Thymus (tissue), 14 donors: ENCODE measurements at places on chromosomes 5 and 9.

DNA sequence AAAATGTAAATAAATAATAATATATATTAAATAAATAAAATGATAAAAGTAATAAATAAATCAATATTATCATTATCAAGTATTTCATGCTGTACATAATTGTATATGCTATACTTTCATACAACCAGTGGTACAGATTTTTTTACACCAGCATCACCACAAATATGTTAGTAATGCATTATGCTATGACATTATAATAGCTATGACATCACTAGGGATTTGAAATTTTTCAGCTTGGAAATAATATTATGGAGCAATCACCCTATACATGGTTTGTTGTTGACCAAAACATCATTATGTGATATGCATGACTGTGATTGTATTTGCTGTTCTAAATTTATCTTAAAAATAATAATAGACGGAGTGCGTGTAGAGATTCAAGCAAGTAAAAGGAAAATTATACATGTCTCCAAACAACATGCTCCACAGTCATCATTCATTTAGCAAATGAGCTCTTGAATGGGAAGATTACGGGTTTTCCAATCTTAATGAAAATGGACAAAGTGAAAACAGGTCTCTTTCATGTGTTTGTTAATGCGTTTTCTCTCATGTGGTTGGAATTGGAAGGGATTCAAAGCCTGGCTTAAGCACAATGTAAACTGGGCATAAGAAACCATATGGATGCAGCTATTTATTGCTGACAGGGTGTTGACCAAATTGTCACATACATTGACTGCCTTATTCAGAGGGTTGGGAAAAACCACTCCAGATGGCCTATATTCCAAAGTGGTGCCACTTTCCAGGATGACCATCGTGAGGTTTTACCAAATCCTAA is 643.0 kb upstream of the RGMB start:
- no peaks in the 10 kb centered on the region for H3K36me3 ChIP-seq
- no peaks in the 10 kb centered on the region for H3K27me3 ChIP-seq
- no peak overlapping the region for H3K4me3 ChIP-seq

GRCh38 chr5:69516769-69517168 is 24.2 kb downstream of the OCLN start:
- no peak for DNase-seq
- H3K27me3 ChIP-seq: no peaks in the 10 kb centered on the region
- H3K4me3 ChIP-seq: no peak overlapping the region
- H3K4me1 ChIP-seq: no peaks in the 10 kb centered on the region
- H3K36me3 ChIP-seq: no peaks in the 10 kb centered on the region

GRCh38 chr5:78974011-78974410 is 11.1 kb downstream of the ARSB start:
- no peak overlapping the region for H3K4me3 ChIP-seq
- no peak overlapping the region for H3K27ac ChIP-seq
- H3K27me3 ChIP-seq: no peaks in the 10 kb centered on the region
- H3K36me3 ChIP-seq: no peaks in the 10 kb centered on the region
- DNase-seq: no peak
- H3K4me1 ChIP-seq: peaks cover 3% of the 10 kb centered on the region

GRCh38 chr9:95202076-95202681 is 115.3 kb downstream of the FANCC start:
- H3K36me3 ChIP-seq: no peaks in the 10 kb centered on the region
- no peak overlapping the region for H3K27ac ChIP-seq
- no peaks in the 10 kb centered on the region for H3K27me3 ChIP-seq
- H3K4me1 ChIP-seq: no peaks in the 10 kb centered on the region

- no peaks in the 10 kb centered on the region for H3K36me3 ChIP-seq
- DNase-seq: no peak
- no peaks in the 10 kb centered on the region for H3K27me3 ChIP-seq
- H3K4me1 ChIP-seq: no peaks in the 10 kb centered on the region
- H3K4me3 ChIP-seq: no peak overlapping the region
Measured at GRCh38 chr9:121870271-121870670, 218.8 kb downstream of the DAB2IP start.

DNA sequence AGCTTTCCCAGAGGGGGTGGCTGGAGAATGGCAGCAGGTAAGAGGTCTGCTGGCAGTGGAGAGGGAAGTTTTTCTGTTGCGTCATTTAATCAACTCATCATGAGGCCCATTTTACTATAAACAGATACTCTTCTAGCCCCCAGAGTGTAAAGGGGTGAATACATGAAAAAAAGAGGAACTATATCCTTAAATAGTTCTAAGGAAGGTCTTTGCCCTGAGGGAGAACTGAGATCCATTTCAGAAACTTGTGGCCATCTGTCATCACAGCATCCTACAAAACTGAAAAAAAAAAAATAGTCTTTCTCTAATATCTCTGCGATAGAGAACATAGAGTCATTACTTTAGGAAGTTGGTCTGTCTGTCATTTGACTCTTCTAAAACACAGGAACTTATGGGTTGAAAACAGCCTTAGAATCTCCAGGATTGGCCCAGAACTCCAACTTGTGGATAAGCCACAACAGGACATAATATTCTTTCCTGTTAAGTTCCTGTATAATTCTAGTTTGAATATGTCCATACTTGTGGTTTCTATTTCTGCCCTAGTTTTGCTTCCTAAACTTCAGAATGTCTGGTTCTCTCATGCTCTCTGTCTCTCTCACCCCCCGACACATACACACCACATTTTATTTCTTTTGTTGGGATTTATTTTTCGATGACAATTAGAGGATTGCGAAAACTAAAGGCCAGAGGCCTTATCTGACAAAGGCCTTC is 238.5 kb upstream of the PIK3R1 start:
- no peak overlapping the region for H3K4me3 ChIP-seq
- no peak for DNase-seq
- no peaks in the 10 kb centered on the region for H3K36me3 ChIP-seq

- H3K36me3 ChIP-seq: no peaks in the 10 kb centered on the region
- no peaks in the 10 kb centered on the region for H3K27me3 ChIP-seq
- no peak for DNase-seq
- H3K27ac ChIP-seq: peak overlapping the region; percentile 4
Measured at GRCh38 chr9:123568691-123569688, 213.0 kb downstream of the CRB2 start.

- H3K27ac ChIP-seq: no peak overlapping the region
- H3K36me3 ChIP-seq: no peaks in the 10 kb centered on the region
- DNase-seq: no peak
- no peaks in the 10 kb centered on the region for H3K27me3 ChIP-seq
- H3K4me3 ChIP-seq: no peak overlapping the region
- H3K4me1 ChIP-seq: no peaks in the 10 kb centered on the region
Measured at GRCh38 chr5:7329712-7330111, 66.2 kb upstream of the ADCY2 start.

DNA sequence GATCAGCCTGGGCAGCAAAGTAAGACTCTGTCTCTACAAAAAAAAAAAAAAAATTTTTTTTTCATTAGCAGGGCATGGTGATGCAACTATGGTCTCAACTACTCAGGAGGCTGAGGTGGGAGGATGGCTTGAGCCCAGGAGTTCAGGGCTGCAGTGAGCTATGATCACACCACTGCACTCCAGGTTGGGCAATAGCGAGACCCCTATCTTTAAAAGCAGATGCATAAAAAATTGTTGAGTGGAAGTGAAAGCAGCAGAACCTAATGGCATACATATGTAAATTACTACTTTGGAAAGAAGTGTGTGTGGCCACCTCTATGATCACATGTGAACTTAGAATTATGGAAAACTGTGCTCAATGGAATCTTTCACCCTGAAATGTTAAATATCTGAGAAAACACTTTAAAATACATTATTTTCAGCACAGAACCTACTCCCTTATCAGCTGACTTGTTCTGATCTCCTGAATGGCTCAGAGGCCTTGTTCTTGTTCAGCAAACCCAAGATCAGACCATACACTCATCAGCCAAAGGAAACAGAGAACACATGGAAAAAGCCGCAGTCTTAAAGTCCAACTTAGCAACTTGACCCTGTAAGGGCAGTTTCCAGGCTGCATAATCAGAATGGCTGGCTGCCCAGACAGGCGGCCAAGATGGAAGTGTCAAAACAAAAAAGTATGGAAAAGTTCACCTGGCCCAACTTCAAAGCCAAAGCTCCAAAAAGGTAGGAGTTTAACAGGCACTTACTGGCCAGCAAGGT is 56.5 kb downstream of the SIL1 start:
- H3K27me3 ChIP-seq: no peaks in the 10 kb centered on the region
- no peaks in the 10 kb centered on the region for H3K4me1 ChIP-seq
- no peak overlapping the region for H3K27ac ChIP-seq
- DNase-seq: no peak
- H3K4me3 ChIP-seq: no peak overlapping the region
- no peaks in the 10 kb centered on the region for H3K36me3 ChIP-seq

GRCh38 chr9:124784509-124784908 is 7.6 kb downstream of the OLFML2A start:
- peaks cover 28% of the 10 kb centered on the region for H3K27me3 ChIP-seq
- H3K4me3 ChIP-seq: no peak overlapping the region
- DNase-seq: no peak
- no peaks in the 10 kb centered on the region for H3K4me1 ChIP-seq
- H3K36me3 ChIP-seq: no peaks in the 10 kb centered on the region

- no peak for DNase-seq
- H3K27ac ChIP-seq: no peak overlapping the region
Measured at GRCh38 chr5:77292026-77292757, 81.7 kb downstream of the PDE8B start.
